ENCODE measurements at places on chromosomes 6 and 20.

- H3K27ac ChIP-seq = no peak overlapping the region
- DNase-seq = no peak
- no peaks in the 10 kb centered on the region for H3K36me3 ChIP-seq
Observed at GRCh38 chr20:19603376-19603750, 154.7 kb upstream of the RIN2 start.

DNA sequence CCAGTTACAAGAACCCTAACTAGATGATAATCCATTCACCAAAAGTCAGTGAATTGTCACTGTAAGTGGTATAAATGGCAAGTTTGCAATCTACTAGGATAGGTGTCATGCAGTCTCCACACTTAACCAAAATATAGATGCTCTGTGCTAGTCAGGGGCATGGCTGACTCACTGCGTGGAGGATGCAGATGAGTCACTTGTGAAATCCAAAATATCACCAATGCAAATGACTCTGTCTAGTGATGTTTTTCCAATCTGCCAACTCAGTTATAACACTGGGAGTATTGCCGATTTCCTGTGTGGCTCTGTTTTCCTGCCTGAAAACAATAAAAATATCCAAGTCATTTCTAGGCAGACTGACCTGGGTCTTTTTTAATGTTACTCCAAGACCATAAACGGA lies 47.8 kb upstream of the NRSN1 start:
- no peaks in the 10 kb centered on the region for H3K4me1 ChIP-seq
- no peak for DNase-seq
- H3K27me3 ChIP-seq = no peaks in the 10 kb centered on the region

DNA sequence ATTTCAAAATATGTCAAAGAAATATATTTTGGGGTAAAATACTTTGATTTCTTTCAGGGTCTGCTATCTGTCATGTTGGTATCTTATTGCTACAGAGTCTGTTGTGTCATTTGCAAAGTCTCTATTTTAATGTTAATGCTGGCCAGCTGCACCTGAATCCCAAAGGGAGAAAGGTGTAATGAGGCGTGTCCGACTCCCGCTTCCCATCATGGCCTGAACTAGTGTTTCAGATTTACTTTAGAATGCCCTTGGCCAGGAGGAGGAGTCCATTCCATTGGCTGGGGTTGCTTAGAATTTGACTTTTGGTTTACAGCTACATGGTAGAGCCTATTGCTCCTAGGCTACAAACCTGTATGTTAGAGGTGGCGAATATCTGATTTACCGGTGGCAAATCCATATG lies 69.3 kb downstream of the FAM50B start:
- DNase-seq = no peak
- H3K36me3 ChIP-seq = no peaks in the 10 kb centered on the region
- H3K27me3 ChIP-seq = no peaks in the 10 kb centered on the region
- no peak overlapping the region for H3K4me3 ChIP-seq
- H3K27ac ChIP-seq = no peak overlapping the region

DNA sequence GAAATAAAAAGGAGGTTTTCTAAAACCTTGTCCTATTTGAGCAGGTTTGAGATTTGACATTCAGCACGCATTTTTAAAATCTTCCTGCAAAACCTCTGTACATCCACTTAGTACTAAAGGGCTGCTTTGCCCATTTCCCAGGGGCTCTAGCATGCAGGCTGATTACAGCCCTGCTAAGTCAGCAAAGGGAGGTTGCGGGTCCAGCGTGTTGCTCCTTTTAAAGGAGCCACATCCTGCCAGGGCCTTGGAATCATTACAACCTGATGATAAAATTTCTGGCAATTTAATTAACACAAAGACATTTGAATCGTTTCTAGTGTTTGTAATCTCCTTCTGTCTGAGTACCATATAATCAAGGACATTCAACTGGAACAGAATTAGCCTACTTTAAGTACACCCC lies 455.1 kb upstream of the CITED2 start:
- H3K27ac ChIP-seq = no peak overlapping the region
- H3K27me3 ChIP-seq = peaks cover 3% of the 10 kb centered on the region
- no peaks in the 10 kb centered on the region for H3K36me3 ChIP-seq

- H3K4me3 ChIP-seq = no peak overlapping the region
- H3K36me3 ChIP-seq = no peaks in the 10 kb centered on the region
- peaks cover 8% of the 10 kb centered on the region for H3K27me3 ChIP-seq
- H3K4me1 ChIP-seq = peaks cover 3% of the 10 kb centered on the region
Observed at GRCh38 chr6:1042583-1043457, 269.1 kb upstream of the FOXQ1 start.

- no peak for DNase-seq
- H3K27ac ChIP-seq = no peak overlapping the region
- H3K36me3 ChIP-seq = no peaks in the 10 kb centered on the region
- H3K27me3 ChIP-seq = no peaks in the 10 kb centered on the region
Observed at GRCh38 chr6:150183105-150183504, 40.3 kb downstream of the PPP1R14C start.

DNA sequence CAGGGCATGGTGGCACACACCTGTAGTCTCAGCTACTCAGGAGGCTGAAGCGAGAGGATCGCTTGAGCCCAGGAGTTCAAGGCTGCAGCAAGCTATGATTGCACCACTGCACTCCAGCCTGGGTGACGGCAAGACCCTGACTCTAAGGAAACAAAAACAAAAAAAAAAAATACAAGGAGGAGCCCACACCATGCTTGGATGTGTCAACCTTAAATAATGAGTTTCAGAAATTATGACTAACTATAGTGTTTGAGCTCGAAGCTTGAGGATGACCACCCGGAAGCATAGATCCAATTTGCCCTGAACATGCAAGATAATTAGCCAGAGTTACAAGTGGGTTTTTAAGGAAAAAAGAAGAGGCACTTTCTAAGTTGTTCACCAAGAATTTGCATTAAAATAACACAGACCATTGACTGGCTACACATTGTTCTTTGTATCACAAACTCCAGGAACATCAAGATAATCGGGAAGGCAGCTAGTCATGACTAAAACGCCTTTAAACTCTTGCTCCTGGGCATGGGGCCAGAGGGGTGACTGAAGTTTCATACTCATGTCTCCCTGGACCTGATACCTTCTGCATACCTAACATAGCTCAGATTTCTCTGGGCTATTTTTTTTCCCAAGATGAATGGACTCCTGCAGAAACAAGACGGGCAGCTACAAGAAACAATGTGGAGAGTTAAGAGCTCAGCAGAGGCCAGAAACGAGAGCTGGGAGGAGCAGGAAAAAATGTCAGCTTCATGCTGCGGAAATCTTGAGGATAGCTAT lies 289.6 kb downstream of the PREX1 start:
- peaks cover 36% of the 10 kb centered on the region for H3K4me1 ChIP-seq
- H3K27me3 ChIP-seq = peaks cover 10% of the 10 kb centered on the region
- no peak for DNase-seq

DNA sequence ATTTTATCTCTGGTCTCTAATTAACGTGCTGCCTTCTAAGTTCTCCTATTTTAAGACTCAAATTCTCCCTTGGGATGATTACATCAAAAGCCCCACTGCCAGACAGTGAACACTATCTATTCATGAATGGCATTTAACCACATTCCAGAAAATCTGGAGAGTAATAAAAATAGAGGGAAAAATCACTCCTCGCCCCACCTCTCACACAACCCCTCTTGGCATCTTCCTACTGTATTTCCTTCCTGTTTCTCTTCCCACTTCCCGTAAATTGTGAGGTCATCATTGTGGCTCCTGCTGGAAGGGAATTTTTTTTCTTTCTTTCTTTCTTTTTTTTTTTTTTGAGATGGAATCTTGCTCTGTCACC lies 31.5 kb downstream of the RAB44 start:
- DNase-seq = no peak
- no peaks in the 10 kb centered on the region for H3K27me3 ChIP-seq
- H3K27ac ChIP-seq = no peak overlapping the region
- H3K4me3 ChIP-seq = no peak overlapping the region

DNA sequence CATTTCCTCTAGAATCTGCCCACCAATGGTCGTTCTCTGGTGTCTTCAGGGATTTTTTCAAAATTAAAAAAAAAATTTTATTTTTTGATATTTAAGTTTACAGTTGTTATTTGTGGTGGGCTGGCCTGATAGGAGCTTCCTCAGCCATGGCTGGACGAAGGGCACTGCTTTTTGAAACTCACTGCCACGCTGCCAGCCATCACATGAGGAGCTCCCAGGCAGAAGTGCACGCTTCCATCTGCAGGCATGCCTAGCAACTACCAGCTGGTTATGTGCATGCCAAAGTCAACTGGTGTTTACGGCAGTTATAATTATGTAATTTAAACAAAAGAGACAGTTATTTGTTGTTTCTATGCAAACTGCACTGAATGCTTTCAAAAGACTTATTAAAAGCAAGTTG lies 105.1 kb downstream of the IRF4 start:
- no peak overlapping the region for H3K4me3 ChIP-seq
- H3K36me3 ChIP-seq = peaks cover 23% of the 10 kb centered on the region
- no peak overlapping the region for H3K27ac ChIP-seq
- H3K27me3 ChIP-seq = no peaks in the 10 kb centered on the region
- no peaks in the 10 kb centered on the region for H3K4me1 ChIP-seq
- DNase-seq = no peak

GRCh38 chr20:57416296-57417022 lies 25.3 kb downstream of the RBM38 start:
- H3K27me3 ChIP-seq = peaks cover 7% of the 10 kb centered on the region
- no peaks in the 10 kb centered on the region for H3K36me3 ChIP-seq
- H3K4me1 ChIP-seq = peaks cover 8% of the 10 kb centered on the region
- no peak overlapping the region for H3K27ac ChIP-seq

DNA sequence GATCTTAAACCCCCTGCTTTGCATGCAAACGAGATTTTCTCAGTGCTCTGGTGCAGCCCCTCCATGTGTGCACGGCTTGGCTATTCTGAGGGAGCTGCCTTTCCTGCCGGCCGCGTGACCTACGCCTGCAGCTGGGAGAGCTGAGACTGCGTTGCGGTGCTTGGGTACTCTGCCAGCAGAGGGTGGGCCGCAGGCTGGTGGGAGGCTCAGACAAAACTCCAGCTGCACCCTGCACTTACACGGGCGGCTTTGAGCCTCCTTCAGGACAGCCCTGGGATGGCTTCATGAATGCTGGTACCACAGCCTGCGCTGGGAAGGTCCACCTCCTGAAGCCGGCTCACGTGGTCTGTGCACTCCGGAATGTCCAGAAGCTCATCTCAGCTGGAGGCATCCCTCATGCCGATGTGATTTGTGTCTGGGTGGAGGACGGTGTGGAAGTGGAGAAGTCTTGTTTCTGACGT lies 223.7 kb downstream of the DLL1 start:
- H3K27me3 ChIP-seq = no peaks in the 10 kb centered on the region
- DNase-seq = peak; percentile 54

- H3K4me1 ChIP-seq = peaks cover 14% of the 10 kb centered on the region
- peaks cover 3% of the 10 kb centered on the region for H3K27me3 ChIP-seq
- DNase-seq = no peak
- no peak overlapping the region for H3K4me3 ChIP-seq
Observed at GRCh38 chr6:137351890-137352289, 132.7 kb upstream of the IFNGR1 start.

GRCh38 chr20:19832875-19833274 lies 74.8 kb downstream of the RIN2 start:
- no peaks in the 10 kb centered on the region for H3K27me3 ChIP-seq
- DNase-seq = no peak

GRCh38 chr20:40632346-40632976 lies 56.6 kb downstream of the MAFB start:
- no peak for DNase-seq
- peak overlapping the region; percentile 70 for H3K27ac ChIP-seq
- no peaks in the 10 kb centered on the region for H3K27me3 ChIP-seq
- no peaks in the 10 kb centered on the region for H3K4me1 ChIP-seq
- no peaks in the 10 kb centered on the region for H3K36me3 ChIP-seq
- no peak overlapping the region for H3K4me3 ChIP-seq
